HS-27A (cell line): ENCODE measurements at places on chromosomes 3 and 15.

DNA sequence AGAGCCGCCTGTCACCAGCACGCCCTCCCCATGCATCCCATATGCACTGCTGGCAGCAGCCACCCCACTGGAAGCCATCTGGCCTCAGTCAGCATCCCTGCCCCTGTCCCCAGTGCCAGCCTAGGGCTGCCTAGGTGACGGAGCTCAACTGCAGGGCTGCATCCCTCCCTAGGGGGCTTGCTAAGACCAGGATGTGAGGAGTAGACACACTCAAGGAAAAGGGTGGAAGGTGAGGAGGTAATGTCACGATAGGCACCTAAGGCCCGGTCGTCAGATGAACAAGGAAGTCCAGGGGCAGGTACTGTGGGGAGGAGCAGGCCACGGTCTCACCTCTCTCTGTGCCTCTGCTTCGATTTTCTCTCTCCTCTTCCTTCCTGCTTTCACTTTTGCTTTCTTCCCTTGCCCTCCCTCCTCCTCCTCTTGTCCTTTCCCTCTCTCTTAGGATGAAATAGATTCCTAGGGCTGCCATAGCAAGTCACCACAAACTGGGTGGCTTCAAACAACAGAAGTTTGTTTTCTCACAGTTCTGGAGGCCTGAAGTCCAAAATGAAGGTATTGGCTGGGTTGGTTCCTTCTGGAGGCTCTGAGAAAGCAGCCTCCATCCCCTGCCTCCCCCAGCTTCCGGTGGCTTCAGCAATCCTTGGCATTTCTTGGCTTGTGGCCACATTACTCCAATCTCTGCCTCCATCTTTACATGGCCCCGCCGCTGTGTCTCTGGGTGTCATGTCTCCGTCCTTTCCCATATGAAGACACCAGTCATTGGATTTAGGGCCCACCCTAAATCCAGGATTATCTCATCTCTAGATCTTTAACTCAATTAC lies 298.3 kb downstream of the SHQ1 start:
- no peak for DNase-seq

- no peak for DNase-seq
These were observed 93.0 kb upstream of the C2CD4B start for GRCh38 chr15:62257996-62258521.

DNA sequence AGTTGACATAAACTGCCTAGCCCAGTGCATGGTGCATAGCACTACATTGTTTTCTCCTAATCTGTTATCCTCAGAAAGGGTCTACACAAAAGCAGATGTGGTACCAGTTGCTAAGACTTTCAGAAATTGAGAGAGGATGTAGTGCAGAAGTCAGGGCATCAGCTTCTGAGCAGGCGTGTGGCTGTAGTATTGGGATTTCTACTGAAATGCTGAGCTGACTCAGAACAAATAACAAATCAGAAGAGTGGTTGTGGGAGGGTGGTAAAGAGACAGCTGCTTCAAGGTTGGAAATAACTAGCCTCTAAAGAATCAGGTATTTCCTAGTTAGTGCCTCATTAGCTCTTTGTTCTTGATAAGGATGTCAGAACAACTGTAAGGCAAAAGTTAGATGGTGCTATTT lies 161.3 kb downstream of the AKAP13 start:
- DNase-seq = no peak

- DNase-seq = no peak
These were observed 5.7 kb upstream of the PLSCR1 start for GRCh38 chr3:146550070-146550615.

DNA sequence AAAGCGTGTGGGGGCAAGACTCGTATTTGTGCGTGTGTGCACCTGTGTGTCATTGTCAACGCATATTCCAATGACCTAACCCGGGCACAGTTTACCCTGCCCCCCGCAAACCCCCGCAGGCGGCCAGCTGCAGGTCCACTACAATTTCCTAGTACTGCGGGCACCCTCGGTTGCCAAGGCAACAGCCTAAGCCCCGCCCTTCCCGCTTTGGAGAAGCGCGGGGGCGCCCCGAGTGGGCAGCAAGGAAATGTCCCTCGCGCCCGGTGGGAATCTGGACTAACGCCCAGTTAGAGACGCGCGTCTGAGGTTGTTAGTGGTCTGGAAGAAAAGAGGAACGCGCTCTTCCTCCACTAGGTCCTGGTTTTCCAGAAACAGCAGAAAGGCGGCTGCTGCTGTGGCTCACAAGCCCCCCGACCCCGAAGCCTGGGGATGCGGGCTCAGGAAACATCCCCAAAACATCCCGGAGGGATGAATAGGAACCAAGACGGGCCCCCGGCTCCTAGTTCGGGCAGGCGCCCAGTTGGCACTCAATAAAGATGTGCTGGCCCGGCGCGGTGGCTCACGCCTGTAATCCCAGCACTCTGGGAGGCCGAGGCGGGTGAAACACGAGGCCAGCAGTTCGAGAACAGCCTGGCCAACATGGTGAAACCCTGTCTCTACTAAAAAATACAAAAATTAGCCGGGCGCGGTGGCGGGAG lies 1.1 kb downstream of the ABHD14A start:
- no peak for DNase-seq

GRCh38 chr3:39281533-39281932 lies 1.7 kb upstream of the CX3CR1 start:
- no peak for DNase-seq

DNA sequence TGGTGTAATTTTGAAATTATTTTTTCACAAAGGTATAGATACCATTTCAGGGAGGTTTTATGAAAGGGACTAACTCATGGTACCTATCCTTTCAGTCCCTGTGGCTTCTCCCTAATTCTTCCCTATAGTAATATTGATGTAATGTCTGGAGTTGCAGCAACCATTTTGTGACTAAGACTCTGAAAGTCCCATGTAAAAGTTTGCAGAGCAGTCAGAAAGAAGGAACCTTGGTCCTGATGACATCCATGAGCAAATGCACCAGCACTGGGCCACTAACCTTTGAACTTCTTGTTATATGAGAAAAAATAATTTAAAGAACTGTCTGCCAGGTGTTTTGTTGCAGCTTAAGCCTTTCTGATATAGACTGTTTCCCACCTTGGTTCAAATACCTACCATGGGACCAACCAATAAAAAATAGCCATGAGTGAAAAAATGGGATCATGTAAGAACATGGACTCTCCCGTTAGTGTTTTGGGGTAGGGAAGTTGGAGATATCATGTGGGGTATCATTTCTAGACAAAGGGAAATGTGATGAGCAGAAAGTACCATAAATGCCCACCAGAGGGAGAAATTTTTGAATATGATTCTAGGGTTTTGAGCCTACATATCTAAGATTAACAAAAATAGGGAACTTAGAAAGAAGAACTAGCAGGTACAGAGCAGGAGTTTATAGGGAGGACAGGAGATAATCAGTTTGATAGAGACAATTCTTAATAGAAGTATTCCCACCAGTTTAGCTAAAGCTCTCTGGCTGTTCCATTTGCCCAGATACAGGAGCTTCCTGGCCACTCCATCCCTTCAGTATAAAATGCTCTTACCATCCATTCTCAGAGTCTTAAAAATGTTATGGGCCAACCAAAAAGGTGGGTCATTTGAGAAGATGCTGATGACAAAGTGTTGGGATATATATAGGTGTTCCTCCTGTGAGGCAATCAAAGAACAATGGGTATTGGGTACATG lies 3.4 kb upstream of the CPOX start:
- DNase-seq = no peak

- no peak for DNase-seq
These were observed 142.7 kb downstream of the GHSR start for GRCh38 chr3:172305552-172305951.

DNA sequence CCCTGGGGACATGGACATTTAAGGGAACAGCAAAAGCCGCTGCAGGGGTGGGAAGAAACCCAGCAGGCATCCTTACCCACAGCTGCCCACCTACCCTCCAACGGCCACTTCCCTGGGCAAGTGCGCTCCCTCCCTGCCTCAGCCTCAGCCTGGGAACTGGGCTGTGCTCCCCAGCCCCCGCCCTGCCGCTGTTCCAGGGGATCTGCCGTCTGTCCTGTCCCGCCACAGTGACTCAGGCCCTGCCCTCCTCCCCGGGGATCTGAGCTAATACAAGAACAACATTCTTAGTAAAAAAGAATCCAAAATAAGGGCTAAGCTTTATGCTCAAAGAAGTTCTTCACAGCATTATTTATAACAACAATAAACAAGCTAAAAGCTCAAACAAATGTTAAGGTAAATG lies 7.4 kb upstream of the IQSEC1 start:
- DNase-seq = no peak

DNA sequence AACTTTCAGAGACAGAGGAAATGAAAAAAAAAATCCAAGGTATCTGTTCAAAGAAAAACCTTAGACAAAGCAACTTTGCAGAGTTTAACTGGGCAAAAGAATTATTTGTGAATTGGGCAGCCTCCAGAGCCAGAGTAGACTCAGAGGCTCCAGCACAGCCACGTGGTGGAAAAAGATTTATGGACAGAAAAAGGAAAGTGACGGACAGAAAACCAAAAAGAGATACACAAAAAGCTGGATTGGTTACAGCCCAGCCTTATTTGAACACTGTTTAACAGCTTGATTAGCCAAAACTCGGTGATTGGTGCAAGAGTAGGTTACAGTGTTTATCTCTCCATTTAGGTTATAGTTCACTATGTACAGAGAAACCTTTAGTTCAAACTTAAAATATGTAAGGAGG lies 23.7 kb upstream of the GPD1L start:
- DNase-seq = no peak

GRCh38 chr3:126397610-126398422 lies 3.1 kb downstream of the CFAP100 start:
- DNase-seq = no peak

DNA sequence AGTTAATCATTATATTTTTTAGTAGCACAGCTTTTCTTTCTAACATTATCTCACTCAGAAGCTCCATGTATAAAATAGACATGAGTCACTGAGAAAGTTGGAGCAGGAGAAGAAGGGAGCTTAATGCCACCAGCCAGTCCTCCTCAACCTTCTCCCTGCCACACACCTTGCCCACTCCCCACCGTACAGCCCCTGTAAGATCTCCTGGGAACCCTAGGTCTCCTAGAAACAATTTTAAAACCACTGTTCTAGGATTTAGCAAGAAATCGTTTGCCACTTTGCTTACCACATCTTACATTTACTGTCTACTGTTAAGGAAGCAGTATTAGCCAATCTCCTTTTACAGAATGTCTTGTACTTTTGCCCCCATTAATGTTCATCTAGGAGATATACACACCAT lies 170.1 kb upstream of the SNTN start:
- DNase-seq = no peak

DNA sequence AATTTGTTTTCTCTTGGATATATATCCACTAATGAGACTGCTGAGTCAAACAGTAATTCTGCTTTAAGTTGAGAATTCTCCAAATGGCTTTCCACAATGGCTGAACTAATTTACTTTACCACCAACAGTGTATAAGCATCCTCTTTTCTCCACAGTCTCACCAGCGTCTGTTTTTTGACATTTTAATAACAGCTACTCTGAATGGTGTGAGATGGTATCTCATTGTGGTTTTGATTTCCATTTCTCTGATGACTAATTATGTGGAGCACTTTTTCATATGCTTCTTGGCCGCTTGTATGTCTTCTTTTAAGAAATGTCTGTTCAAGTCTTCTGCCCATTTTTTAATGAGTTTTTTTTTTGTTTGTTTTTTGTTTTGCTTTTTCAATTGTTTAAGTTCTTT lies 206.2 kb downstream of the CTNNB1 start:
- no peak for DNase-seq

GRCh38 chr3:52088445-52089367 lies 32.3 kb upstream of the DUSP7 start:
- DNase-seq = no peak

- no peak for DNase-seq
These were observed 68.9 kb downstream of the THBS1 start for GRCh38 chr15:39649757-39650156.

- DNase-seq = no peak
These were observed 374.9 kb upstream of the ROBO1 start for GRCh38 chr3:80142714-80143113.

- peak; percentile 47 for DNase-seq
These were observed at the start of gene CDHR4 for GRCh38 chr3:49799761-49800160. Gene CDHR4 (minus strand): TSS chr3:49799873. CDS start chr3:49799812, 61 bp downstream.

- DNase-seq = no peak
These were observed 16.4 kb downstream of the PRR23E start for GRCh38 chr3:127209155-127209839.

DNA sequence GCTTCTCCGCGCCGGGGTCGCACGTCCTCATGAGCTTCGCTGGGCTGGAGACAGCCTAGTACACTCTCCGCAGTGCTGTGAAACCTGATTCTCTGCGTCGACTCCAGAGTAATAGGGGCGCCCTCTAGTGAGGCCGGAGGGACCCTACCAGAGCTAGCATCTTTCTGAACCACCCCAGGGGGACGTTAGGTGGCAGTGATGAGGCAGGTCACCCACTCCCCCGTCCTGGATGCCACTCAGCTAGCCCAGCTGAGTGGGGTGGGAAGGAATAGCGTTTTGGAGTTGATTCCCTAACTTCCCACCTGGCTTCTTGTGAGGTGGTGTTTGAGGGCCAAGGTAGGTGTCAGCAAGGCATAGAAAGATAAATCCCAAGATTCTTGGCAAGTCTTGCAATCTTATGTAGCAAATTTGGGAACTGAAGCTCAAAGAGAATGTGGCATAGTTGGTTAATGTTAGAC lies 4.0 kb downstream of the DUOXA2 start:
- peak; percentile 56 for DNase-seq

GRCh38 chr3:119359476-119360326 lies 65.5 kb downstream of the ARHGAP31 start:
- DNase-seq = no peak

DNA sequence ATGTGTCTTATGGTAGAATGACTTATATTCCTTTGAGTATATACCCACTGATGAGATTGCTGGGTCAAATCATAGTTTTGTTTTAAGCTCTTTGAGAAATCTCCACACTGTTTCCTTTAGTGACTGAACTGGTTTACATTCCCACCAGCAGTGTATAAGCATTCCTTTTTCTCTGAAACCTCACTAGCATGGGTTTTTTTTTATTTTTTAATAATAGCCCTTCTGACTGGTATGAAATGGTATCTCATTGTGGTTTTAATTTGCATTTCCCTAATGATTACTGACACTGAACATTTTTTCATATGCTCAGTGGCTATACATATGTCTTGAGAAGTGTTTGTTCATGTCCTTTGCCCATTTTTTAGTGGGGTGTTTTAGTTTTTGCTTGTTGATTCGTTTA lies 494.3 kb downstream of the SQOR start:
- DNase-seq = no peak

DNA sequence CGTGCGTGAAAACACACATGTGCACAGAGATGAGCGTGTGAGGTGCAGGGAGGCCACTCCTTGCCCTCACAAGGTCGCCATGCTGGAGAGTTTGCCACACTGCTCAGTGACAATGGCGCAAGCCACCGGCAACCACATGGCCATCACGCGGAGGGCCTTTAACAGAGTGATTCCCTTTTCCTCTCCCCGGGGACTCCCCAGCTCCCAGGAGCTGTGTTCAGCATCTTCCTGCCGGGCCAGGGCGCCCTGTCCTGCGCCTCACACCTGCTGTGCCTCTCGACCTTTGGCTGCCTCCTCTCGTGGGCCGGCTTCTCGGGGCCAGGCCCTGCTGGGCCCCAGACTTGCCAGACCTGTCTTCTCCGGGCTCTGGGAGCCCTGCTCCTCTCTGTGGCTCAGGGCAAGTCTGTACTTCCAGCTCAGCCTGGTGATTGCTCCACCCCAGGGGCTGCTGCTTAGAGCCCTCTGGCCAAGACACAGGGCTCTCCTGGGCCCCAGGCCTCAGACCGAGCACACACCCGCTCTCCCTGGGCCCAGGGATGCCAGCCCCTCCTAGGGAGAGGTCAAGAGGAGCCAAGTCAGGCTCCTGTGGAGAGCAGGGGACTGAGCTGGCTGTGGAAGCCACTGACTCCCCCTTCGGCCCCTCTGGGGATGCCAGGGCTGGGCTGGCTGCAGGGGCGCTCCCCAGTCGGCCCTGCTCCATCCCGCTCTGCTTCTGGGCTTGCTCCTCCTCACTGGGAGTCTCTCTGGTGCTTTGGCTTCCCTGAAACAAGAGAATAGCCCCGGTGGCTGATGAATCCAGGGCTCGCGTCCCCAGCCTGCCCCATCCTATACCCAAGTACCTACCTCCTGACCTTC lies 5.6 kb downstream of the CCDC9B start:
- no peak for DNase-seq
